Amniotic stem cell (primary cell): ENCODE measurements at places on chromosomes 16 and 17.

GRCh38 chr17:83007504-83008185, 71.8 kb upstream of the METRNL start:
- no peak for DNase-seq

GRCh38 chr17:63419949-63420867, 25.9 kb downstream of the CYB561 start:
- no peak for DNase-seq

DNA sequence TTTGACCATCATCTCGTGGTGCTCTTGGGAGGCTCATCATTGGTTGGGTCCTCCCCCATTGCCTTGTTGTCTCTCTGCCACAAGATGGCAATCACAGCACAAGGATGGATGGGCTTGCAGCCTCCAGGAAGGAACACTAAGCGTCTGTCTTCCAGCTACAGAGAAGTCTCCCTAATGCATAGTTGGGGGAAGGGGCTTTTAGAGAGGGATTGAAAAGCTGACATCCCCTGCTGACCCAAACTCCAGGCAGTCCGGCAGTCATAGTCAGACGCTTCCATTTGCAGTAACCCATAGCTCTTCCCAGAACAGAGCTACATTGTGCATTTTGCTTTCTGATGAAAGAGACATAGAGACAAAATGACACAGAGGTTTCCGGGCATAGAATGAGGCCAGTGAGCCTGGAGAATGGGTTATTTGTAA, 111.4 kb downstream of the UTP18 start:
- DNase-seq, result no peak

DNA sequence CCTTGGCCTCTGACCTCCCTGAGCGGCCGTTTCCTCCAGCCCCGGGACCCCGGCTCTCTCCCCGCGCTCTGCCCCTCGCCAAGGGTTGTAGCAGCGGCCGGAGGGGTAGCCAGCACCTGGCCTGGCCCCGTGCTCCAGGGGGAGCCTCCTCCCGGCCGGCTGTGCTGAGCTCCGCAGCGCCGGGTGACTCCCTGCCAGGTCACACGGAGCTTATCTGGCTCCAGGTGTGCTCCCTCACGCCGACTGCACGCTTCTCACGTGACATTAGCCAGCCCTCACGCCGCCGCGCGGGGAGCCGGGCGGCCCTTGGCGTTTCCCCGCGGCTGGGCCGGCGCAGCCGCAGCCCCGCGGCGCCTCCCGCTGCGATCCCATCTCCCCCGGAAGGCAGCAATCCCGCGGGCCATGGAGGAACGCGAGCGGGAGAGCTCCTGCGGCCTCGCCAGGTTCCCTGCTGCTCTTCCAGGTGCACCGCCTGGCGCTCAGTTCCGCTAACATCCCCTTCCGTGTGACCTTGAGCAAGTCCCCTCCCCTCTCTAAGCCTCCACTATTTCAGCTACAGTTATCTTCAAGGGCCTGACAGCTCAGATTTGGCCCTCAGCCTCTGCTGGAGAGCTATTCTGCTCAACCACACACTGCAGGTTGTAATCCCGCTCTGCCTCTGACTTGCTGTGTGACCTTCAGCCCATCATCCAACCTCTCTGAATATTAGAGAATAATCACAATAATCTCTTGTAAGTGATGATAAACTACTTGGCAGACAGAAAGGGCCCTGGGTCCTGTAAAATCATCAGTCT, 3.4 kb downstream of the MYO18A start:
- DNase-seq, result no peak

DNA sequence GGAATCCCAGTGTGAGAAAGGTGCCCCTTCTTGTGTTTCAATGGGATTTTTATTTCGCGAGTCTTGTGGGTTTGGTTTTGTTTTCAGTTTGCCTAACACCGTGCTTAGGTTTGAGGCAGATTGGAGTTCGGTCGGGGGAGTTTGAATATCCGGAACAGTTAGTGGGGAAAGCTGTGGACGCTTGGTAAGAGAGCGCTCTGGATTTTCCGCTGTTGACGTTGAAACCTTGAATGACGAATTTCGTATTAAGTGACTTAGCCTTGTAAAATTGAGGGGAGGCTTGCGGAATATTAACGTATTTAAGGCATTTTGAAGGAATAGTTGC, 567 bp downstream of the UBB start:
- no peak for DNase-seq

GRCh38 chr17:55259684-55260111, 5.1 kb upstream of the HLF start:
- DNase-seq, result no peak

DNA sequence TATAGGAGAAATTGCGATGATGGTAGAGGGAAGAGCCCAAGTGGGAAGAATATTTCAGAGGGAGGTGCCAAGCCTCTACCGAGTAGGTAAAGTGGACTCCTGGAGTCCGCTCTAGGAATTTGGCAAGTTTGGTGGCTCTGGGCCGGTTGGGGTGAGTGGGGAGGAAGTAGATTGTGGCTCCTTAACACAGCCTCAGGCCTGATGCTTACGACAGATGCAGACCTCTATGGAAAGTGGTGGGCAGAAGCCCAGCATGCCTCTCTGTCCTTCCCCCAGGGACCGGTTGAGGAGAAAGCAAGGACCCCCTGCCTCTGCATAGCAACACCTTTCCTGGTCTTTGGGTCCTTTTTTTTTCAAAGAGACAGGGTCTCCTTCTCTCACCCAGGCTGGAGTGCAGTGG, 55.9 kb upstream of the SIAH1 start:
- no peak for DNase-seq

DNA sequence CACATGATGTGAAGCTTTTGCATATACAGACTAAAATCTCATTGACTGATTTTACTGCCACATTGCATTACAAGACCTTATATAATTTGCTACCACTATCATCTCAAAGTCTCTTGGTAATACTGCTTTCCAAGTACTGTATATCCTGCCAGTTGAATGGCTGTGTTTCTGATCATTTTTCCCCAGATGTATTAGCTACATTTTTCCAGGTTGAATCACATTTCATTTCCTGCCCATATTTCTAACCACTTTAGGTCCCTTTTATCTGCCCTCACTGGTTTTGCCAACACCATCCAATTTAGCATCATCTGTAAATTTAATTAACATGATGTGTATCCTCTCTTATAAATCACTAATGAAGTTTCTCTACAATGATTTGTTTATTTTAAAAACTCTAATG, 365.7 kb upstream of the PMFBP1 start:
- no peak for DNase-seq

DNA sequence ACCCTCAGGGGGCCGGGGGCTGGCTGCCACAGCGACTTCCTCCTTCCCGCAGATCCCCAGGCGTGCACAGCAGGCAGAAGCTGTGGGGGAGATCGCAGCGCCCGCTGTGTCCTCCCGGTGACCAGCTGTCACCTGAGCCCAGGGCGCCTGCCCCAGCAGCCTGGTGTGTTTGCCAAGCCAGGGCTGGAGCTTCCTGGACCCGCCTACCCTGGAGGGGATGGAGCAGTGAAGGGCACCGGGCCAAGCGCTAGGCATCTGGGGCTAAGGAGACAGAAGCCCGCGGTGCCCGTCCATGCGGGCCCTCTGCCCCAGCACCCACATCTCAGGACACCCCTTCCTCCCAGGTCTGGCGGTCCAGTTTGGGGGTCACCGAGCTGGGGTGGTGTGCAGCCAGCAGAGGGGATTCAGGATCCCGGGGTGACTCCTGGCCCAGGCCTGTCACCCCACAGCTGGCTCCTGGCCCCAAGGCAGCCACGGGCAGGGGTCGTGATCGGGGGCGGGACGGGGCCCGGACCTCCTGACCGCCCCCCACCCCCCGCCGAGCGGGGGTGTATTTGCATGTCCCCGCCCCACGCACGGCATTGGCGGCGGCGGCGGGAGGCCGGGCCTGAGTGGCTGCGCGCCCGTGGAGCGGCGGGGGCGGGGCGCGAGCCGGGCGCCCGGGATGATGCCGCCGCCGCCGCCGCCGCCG, at the start of gene RAB26:
RAB26 (plus strand) TSS at position 645 of the 691 bp plus-strand sequence. CDS start 159 bp downstream, outside the sequence.
- DNase-seq, result no peak

GRCh38 chr17:50928646-50929045, 62.5 kb upstream of the TOB1 start:
- no peak for DNase-seq

- no peak for DNase-seq
These were observed 3.4 kb upstream of the FSCN2 start for GRCh38 chr17:81524865-81525159.

- no peak for DNase-seq
These were observed 596.6 kb upstream of the CDH5 start for GRCh38 chr16:65769776-65770438.

GRCh38 chr17:41029633-41030245, at the start of gene KRTAP1-4:
Gene KRTAP1-4 (minus strand): TSS chr17:41030195. CDS start chr17:41030078, 117 bp downstream.
- DNase-seq, result no peak

- no peak for DNase-seq
These were observed 10.4 kb downstream of the LLGL2 start for GRCh38 chr17:75535871-75536270.

- DNase-seq, result no peak
These were observed 141.8 kb downstream of the LAT start for GRCh38 chr16:29126616-29127015.

DNA sequence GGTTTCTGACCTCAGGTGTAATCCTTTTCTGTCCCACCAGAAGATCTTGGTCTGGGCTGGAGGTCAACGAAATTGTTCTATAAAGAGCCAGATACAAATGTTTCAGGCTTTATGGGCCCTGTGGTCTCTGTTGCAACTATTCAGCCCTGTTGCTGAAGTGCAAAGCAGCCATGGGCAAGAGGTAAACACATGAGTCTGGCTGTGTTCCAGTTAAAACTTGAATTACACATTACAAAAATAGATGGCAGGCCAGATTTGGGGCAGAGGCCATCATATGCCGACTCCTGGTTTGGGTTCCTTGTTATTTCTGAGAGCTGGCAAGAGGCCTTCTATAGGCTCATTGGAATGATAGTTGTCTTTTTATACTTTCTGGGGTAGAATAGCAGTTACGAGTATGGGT, 114.4 kb downstream of the SDR42E1 start:
- no peak for DNase-seq

DNA sequence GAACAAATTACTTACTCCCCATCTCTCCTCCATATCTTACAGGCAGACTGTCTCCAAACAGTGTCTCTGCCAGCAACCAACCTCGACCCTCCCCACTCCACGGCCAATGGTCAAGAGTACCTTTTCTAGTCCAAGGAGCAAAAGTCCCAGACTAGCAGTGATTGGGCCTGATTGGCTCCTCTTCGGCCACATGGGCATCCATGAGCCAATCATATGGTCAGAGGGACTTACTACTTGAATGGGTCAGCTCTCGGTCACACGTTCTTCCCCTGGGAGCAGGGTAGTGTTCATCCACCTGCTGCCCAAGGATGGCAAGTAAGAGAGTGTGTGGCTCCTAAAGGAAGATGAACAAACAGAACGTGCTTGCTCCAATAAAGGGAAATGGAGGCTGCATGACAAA, 84.6 kb downstream of the C16orf78 start:
- no peak for DNase-seq

- DNase-seq, result no peak
These were observed 5.7 kb downstream of the ADGRG1 start for GRCh38 chr16:57634171-57634570.

GRCh38 chr16:80350061-80350460, 190.7 kb upstream of the DYNLRB2 start:
- no peak for DNase-seq

DNA sequence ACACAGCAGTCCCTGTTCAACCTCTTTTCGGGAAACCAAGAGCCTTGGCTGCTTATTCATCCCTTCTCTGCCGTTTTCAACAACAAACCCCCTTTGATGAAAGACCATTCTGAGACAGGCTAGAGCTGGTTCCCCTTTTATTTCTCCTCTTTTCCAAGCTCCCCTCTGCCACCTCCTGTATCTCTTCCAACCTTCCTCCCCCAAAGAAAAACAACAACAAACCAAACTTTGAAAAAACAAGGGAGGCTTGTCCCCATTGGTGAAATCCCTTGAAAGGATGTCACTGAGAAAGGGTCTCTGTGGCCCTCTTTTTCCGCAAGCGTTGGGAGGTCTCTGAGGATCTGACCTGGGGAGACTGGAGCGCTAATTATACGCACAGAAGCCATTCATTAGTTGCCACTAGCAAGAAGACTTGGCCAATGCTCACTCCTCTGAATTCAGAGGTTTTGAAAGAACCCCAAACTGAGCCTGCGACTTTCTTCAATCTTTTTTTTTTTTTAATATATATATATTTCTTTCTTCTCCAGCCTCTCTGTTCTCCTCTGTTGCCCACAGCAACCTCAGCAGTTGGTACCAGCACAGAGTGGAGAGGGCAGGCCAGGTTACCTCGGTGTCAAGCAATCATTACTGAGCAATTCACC, 101.4 kb downstream of the PITPNC1 start:
- no peak for DNase-seq

DNA sequence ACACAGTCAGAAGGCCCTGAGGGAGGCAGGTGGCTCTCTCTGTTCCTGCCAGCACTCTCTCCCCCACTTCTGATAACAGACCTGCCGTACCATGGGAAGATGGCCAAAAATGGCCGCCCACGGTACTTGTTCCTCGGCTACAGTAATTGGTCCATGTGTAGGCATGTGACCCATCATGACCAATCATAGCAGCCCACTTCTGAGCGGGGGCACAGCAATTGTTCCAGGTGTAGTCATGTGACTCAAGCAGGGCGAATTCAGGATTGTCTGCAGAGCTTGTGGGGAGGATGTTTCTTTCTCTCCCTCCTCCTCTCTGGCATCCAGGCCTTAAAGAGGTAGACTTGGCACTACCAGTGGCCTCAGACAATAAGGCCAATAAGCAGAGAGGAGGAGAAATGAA, 250.4 kb downstream of the MRTFB start:
- no peak for DNase-seq

- no peak for DNase-seq
These were observed 1.7 kb upstream of the STAT5A start for GRCh38 chr17:42286411-42287221.

DNA sequence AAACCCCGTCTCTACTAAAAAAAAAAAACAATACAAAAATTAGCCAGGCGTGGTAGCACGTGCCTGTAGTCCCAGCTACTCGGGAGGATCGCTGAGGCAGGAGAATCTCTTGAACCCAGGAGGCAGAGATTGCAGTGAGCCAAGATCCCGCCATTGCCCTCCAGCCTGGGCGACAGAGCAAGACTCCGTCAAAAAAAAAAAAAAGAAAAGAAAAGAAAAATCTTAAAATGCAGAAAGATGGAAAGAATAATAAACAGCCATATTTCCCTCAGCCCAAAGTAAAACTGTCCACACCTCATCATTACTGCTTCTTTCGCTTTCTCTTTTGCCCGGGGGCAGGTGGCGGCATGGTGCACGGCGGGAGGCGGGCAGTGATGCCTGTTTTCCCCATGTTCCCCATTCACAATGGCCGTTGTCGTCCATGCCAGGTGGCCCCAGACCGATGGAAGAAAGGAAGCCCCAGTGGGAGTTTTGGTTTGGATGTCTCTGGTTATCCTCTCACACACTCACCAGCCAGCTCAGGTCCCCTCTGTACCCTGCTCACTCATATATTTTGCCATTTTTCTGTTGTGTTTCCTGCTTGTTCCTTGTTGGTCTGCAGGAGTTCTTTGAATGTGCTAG, 37.0 kb upstream of the PEMT start:
- DNase-seq, result no peak
